ENCODE measurements at places on chromosomes 5 and 9.

DNA sequence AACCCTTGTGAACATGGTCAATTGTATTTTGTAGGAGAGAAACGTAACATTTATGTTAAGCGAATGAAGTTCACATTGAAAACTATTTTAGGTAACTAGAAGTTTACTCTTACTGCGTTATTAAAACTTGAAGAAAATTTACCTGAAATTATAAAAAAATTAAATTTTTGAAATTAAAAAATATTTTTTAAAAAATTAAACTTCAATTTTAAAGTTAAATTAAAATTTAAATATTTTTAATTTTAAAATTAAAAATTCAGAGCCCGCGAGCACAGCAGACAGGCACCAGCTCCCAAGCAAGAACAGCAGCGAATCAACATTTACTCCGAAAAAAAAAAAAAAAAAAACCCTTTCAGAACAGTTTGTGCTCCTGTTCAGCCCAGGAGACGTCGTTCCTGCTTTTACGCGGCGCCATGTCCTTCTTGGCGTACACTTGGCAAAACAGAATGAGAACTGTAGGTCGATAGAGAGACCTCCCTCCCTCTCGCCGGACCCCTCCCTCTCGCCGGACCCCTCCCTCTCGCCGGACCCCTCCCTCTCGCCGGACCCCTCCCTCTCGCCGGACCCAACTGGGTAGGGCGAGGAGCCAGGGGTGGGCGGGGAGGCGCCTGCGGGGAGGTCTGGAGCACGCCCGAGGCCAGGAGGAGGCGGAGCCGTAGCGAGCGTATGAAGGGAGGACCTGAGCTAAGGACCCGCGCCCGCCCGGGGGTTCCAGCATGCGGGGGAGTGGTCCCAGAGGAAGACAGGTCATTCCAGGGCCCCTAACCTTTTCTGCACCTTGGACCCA is 235.8 kb downstream of the ROR2 start:
- DNase-seq, result no peak

- DNase-seq, result no peak
Measured at GRCh38 chr5:178111925-178112324, 1.4 kb upstream of the N4BP3 start.

- DNase-seq, result no peak
Measured at GRCh38 chr5:51518607-51519006, 135.4 kb downstream of the ISL1 start.

DNA sequence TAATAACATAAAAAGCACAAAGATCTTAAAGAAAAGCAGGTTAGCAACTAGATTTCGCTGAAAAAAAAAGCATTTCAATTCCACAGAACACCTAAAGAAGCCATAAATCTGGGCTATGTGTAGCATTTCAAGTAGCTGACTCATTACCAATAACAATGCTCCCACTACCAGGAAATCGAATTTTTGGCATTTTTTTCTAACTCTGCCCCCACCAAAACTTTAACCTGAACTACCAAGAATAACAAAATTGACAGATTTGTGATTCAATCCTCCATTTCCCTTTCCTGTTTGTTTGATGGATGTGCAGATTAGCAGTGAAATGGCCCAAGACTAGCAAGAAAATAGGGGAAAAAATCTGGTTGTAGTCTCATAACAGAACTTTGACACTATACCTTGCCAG is 180.2 kb downstream of the RASEF start:
- DNase-seq, result no peak

DNA sequence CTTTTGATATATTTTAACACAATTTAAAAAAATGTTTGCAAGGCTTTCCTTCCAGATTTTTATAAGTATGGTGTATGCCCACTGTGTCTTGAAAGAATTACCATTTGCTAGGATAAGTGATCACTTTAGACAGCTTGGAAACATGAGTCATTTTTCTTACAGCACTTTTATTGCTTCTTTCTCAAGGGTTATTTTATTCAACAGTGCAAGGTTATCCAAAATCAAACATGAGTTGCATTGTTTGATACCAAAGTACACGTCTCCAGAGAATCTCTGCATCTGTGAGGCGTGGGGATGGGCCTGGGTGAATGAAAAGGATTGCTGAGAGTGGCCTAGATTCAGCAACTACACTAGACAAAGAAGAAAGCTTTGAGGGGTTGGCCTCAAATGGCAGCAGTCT is 329.6 kb downstream of the ADAMTS6 start:
- no peak for DNase-seq

DNA sequence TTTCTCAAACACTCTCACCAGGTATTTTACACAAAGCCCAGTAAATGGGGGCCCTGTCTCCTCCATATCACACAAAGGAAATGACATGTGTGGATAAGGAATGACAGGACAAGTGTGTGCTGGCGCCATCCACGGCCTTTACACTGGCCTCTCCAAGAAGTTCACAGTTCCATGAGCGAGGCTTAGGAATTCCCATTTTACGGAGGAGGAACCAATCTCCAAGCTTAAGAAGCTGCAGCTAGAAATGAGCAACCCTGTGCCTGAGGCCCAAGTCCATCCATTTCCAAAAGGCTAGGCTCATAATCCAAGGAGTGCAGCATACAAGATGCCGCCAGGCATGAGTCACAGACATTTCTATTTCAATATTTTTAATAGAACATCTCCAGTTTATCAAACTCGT is 203.4 kb downstream of the AUH start:
- DNase-seq, result no peak

DNA sequence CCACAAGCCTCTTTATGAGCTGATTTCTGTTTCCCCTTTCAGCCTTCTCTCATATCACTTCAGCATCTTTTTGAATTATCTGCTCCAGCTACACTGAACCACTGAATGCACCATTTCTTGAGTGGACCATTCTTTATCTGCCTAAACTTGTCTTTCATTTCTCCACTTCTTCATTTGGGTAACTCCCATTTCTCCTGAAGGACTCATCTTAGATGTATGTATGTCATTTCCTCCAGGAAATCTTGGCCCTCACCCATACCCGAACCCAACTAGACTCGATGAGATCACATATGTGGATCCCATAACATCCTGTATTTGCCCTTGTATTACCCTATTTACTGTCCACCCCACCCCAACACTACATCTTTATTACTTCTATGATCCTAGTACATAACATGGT is 249.8 kb downstream of the KIF4B start:
- no peak for DNase-seq

DNA sequence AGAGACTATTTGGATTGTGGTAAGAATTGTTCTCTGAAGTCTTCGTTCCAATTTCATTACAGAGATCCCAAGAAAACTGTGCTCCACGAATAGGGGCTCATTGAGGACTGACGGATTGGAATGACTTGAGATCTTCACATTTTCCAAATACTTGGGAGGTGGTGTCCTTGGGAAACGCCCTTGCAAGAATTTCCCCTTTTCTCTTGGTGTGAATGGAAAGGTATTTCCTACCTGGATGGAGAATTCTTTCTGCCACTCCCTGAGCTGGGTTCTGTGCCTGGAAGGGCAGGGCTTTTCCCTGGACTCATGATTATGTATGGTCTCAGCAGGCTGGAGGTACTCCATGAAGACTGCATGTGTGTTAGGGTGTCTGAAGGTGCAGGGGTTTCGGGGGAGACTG is 53.9 kb downstream of the SNX18 start:
- no peak for DNase-seq

DNA sequence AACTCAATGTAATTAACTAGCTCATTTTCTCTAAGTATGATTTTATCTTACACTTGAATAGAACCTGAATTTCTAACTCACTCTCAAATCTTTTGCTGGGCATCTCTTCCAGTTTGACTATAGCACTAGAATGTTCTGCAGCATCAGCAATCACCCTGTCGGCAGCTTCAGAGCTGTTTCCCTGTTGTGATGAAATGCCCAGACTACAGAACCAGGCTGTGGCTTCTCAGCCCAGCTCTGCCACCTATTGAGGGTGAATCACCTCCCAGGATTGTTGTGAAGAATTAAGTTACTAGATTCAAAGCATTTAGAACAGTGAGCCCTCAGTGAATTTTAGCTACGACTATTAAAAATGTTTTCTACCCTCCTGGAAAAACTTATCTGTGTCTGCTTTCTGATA is 90.4 kb upstream of the ANKRD55 start:
- no peak for DNase-seq
